ENCODE measurements at places on chromosomes 12 and 14.

GRCh38 chr14:31842899-31843298 is 234.2 kb upstream of the ARHGAP5 start:
- no peak for DNase-seq

- DNase-seq = no peak
These were observed 6.8 kb downstream of the WDHD1 start for GRCh38 chr14:55019968-55020554.

- no peak for DNase-seq
These were observed 212.6 kb downstream of the RAD51B start for GRCh38 chr14:68032154-68032553.

DNA sequence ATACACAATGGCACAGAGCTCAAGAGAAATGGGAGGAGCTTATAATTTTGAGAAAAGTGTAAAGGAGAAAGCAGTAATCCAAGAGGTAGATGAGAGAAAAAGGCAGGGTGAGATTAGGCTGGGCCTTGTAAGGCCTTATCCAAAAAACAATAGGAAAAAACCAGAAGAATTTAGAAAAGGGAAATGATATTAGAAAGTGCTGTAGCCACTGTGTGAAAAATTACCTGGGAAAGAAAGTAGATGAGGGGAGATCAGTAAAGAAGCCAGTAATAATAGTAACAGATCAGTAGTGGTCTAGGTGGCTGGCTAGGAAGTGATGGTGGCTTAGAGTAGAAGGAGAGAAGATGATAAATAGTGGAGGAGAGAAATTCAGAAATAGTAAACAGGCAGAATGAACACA is 66.3 kb upstream of the CFL2 start:
- no peak for DNase-seq

DNA sequence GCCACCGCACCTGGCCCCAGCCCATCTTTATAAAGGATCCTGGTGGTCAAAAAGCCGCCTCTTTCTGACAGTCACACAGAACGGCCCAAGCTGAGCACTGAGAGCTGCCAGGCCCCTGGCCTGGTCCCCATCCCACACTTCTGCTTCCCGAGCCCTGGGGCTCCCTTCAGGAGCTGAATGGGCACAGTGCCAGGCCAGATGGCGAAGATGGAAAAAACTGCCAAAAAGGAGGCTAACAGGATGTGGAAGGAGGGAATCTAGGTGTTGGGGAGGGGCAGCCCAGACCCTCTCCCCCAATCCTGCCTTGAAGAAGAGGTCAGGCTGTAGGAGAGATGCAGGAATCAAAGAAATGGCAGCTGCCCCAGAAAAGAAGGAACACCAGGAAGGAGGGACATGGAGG is 5.0 kb downstream of the LPAR5 start:
- no peak for DNase-seq

- no peak for DNase-seq
These were observed 67.2 kb downstream of the SLC8A3 start for GRCh38 chr14:70121521-70121920.

DNA sequence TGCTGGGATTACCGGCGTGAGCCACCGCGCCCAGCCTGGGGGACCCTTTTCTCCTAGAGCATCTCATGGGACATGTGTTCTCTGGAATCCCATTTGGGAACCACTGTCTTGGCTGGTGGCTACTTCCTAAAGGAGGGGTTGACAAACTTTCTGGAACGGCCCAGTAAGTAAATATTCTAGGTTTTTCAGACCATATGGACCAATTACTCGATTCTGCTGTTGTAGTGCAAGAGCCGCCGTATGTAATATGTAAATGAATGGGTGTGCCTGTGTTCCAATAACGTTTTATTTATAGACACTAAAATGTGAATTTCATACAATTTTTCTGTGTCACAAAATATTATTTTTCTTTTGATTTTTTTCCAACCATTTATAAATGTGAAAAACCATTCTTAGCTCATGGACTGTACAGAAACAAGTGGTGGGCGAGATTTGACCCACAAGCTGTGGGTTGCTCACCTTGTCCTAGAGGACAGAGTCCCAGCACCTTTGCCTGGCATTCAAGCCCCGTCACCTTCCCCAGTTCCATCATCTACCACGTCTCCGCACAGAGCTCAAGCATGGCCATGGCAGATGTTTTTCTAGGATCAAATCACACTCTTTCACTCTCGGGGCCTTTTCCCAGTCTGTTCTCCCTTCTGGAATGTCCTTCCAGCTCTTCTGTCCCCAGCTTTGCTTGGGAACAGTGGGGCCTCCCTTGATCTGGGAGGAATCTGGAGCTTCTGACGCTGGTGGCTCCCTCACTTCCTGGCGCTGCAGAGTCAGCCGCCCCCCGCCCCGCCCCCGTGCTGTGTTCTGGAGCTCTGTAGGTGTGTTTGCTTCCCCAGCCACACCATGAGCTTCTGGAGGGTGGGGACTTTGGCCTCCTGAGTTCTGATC is 17.9 kb upstream of the RCOR1 start:
- no peak for DNase-seq

DNA sequence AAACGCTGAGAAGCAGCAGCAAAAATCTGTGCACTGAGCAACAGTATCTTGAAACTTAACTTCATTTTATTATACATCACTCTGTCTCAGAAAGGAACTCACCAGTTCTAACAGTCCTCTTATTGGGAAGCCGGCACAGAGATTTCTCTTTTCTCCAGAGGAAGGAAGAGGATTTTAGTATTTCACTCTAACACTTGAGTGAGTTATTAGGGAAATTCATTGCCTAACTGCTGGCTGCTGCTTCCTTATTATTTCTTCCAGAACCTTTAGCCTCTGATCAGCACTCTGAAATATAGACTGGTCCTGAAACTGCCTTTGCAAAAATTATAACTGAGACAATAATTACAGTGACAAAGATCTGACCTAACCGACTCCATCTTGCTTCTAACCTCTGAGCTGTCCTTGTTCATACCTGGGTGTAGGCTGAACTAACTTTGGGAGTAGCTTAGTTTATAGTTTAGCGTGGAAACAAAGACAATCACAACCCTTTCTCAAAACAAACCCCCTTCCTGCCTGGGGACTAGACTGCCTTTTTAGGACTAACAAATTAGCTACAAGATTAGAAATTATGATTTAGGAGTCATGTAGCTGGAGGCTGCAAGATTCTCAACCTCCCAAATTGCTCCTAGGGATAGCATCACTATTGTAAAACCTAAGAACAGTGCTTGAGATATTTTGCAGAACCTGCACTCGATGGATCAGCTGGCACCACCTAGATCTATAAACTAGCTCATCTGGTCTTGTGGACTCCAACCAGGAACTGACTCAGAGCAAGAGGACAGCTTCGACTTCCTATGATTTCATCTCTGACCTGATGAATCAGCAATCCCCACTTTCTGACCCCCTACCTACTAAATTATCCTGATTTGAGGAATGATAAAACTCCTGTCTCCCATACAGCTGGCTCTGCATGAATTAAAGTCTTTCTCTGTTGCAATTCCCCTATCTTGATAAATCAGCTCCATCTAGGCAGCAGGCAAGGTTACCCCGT is 117.5 kb downstream of the DYRK2 start:
- DNase-seq = no peak
